Activated naive CD4-positive, alpha-beta T cell treated with Interleukin-2 at 50 U/mL for 16 hours (primary cell): ENCODE measurements at places on chromosomes 1 and 21.

DNA sequence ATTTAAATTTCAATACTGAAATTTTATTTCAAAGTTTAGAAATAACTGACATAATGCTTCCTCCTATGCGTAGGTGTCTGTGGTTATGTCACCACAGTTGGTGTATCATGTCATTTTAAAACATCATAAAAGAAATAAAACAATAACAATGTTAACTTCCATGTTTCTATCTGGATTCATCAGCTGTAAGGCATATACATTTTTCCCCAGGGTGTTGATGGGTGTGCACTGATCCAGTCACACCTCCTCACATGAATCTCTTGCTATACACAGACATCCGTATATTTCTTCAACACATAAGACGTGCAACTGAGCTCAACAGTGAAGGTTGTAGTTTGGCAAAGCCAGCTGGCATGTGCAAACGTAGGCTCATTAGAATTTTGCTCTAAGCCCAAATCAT is 6.2 kb downstream of the KCNA3 start:
- no peak for DNase-seq

DNA sequence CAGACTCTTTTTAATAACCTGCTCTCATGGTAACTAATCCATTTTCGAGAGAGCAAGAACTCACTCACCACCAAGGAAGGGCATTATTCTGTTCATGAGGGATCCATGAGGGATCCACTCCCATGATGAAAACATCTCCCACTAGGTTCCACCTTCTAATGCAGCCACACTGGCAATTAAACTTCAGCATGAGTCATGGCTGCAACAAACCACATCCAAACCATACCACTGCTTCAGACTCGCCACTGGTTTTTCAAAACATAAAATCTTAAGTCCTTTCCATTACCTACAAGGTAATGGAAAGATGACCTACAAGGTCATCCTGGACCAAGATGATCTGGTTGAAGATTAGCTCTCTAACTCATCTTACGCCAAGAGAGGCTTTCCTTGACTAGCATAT is 405.1 kb downstream of the VAV3 start:
- no peak for DNase-seq

DNA sequence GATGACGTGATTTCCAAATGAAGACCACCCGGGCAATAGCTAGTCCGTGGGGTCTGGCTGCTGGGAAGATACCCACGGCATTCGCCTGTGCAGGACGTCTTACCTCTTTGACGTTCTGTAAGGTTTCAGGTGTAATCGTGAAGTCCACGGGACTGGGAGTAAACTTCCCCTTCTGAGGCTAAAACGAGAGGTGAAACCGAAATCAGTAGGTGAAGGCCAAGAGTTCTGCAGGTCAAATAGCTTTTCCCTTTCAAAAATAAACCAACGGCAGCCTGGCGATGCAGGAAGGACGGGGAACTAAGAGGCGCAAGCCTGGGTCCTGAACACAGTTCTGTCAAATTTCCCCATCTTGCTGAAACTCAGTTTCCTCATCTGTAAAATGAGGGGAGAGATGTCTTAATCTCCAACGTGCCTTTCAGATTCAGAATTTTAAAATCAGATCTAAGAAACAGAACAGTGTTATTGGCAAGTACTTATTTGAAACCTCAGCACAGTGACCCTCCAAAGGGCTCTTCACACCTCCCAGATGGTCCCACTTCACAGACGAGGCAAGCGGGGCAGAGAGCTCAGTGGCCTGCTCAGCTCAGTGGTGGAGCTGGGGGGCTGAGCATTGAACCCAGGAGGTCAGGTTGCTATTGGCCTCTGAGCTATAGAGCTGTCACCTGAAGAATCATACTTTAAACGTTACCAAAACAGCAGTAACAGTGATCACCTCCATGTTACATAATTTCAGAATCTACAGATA is 34.7 kb downstream of the VPS26C start:
- DNase-seq: no peak

DNA sequence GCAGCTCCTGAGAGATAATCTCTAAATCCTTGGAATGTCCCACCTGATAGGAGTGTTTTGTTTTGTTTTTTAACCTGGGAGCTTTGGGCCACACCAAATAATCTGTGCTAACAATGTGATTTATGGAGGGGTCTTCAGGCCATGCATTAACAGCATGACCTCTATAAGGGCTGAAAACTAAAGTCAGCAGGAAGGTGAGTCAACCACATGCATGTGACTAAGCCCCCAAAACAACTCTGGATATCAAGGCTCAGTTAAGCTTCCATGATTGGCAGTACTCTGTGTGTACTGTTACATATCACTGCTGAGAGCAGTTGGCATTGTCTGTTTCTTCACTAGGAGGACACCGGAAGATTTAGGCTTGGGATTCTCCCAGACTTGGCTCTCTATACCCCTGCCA is 10.7 kb downstream of the AUNIP start:
- DNase-seq: no peak

DNA sequence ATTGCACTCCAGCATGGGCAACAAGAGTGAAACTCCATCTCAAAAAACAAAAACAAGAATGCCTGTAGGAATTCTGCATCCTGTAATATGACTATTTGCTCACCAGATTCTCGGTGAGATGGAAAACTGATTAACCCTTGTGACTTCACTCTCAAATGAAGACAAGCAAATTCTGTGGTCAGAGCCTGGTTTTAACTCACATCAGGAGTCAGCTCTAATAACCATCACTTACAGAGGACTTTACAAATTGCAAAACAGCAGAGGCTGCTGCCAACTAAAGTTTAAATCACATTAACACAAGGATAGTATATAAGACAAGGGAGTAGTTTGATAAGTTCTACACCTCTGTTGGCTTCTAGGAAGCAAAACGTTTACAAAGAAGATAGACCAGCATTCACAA is 35.7 kb upstream of the FAM163A start:
- DNase-seq: no peak
